ENCODE measurements at places on chromosomes 4 and X.

DNA sequence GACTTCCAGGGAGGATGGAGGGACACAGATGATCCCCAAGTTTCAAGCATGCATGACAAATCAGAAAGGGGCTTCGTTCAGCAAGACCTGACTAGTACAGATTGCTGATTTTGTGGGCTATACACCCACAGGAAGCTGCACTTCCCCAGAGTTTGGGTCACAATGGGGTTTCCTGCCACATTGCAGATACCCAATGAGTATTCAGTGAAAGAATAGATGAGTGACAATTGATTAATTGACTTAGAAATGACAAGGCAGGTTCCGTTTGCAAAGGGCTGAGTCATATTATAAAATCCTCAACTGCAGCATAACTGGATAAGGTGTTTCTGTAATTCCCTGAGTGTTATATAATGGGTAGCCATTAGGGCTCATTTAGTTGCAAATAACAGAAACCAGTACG, 146.6 kb upstream of the TBL1X start:
- no peak for DNase-seq

GRCh38 chr4:177461606-177462005, 19.4 kb upstream of the AGA start:
- no peak for DNase-seq

- no peak for DNase-seq
Observed at GRCh38 chr4:29278585-29278984, 1441.6 kb upstream of the PCDH7 start.

- no peak for DNase-seq
Observed at GRCh38 chrX:489820-490219, 103.1 kb upstream of the PPP2R3B start.

DNA sequence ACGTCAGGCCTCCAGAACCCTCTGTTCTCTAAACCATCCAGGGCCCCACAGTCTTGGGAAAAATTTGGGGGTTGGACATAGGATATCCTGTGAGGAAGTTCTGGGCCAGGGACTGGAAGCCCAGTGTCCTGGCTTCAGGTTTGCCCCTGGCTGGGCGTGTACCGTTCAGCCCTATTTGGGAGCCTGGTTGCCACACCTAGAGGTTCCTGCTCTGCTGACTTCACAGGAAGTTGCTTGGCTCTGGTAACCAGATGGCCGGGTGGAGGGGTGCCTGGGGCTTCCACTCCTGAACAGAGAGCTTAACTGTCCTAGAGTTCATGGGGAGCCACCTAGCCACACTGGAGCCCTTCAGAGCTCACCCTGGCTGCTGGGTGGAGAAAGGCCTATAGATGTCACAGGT, 1.1 kb downstream of the TAFAZZIN start:
- no peak for DNase-seq

GRCh38 chr4:37388681-37389365, 144.3 kb downstream of the NWD2 start:
- DNase-seq: no peak

DNA sequence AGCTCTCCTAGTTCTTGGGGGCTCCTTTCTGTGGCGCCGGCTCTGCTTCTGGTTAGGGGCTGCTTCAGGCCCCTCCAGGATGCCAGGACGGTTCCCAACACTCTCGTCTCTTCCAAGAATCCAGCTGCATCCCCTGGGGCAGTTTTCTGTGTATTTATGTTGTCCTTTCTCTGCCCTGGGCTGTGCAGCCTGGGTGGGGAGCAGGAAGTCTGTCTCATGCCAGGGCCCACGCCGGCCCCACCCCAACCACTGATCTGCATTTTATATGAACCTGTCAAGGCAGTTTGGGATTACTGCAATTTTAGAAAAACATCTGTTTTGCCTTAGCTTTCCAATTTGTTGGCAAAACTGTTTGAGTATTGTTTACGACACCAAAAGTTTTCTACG, 14.6 kb downstream of the CTBP1 start:
- no peak for DNase-seq

GRCh38 chr4:77911842-77912450, 49.3 kb downstream of the MRPL1 start:
- no peak for DNase-seq

DNA sequence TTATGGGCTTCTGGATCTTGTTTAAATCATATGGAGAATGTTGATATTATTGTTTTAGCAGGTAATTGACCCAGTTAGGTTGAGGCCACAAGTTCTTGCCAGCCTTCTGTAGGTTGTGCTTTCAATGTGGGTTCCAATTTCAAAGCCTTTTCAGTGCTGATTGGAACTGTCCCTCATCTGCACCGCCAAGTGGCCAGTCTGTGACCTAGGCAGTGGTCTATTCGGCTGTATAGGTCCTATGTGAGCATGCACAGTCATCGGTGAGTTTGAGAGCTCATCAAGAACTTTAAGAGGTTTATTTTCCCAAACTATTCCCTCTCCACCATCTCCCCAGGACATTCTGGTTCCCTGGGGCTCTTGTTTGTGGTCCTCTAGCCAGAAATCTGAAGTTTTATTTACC, 35.7 kb downstream of the DDX53 start:
- no peak for DNase-seq

DNA sequence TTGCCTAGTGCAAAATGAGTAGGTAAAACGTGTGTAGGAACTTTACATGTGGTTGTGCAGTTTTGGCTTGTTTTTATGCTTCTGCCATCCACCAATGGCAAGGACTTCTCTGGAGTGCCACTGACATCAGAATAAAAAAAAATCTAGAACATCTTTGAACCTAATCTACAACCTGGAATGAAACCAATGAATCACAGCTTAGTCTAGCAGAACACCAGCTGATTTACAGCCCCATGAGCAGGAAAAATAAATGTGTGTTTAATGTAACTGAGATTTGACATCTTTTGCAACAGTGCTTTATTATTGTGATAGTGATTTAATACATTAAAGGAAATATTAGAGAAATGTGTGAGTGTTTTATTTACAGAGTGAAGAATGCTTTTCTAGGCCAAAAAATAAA, 995.1 kb downstream of the PCDH7 start:
- no peak for DNase-seq

DNA sequence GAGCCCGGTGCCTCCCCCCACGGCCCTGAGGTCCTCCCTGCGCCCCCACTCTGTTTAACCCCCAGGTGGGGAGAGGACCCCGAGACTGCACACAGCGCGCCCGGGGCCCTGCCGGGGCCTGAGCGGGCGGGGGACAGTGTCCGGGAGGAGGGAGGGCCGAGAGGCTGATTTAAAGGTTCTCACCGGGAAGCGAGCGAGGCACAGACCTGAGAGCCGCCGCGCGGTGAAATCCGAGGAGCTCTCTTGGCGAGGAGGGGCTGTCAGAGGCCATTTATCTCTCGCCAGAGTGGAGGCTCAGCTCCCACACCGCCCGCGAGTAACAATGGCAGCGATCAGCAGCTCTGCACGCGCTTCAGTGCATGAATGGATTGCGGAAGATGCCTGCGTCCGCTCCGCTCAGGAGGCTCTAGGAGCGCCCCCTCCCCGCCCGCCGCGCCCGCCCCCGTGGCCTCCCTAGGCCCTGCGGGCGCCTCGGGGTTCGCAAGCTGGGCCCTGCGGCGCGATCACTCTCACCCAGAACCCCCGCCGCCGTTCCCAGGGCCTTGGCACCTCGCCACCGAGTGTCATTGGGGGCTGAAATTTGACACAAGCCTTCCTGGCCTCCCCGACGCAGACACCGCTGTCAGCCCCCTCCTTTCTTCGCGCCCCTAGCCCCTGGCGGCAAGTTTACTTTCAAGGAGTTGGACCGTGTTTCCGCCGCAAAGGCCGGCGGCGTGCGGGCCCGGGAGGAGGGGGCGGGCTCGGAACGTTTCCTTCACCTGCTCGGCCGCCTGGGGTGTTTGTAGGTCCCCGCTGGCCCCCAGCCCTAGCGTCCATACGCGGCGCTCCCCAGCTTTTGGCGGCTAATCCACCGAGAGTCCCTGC, 48.7 kb upstream of the BCOR start:
- DNase-seq: peak; percentile 6

DNA sequence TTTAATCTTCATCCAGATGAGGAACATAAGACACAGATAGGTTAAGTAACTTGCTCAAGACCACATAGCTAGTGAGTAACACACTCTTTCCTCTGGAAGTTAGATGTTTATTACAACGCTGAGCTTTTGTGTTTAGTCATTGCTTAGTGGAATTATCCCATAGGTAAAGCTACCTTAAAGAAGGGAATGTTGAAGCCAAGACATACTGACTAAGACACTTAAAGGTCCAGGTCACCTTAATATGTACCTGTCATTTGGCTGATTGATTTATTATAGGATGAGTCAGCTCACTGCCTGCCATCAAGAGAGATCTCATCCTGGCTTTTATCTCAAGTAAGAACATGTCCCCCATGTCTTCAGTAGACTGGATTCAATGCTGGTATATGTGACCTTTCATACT, 53.4 kb downstream of the KDR start:
- DNase-seq: no peak

GRCh38 chr4:147840838-147841738, 109.2 kb downstream of the ARHGAP10 start:
- DNase-seq: no peak

- peak; percentile 66 for DNase-seq
Observed at GRCh38 chr4:183443655-183444213, 702 bp upstream of the CDKN2AIP start.

DNA sequence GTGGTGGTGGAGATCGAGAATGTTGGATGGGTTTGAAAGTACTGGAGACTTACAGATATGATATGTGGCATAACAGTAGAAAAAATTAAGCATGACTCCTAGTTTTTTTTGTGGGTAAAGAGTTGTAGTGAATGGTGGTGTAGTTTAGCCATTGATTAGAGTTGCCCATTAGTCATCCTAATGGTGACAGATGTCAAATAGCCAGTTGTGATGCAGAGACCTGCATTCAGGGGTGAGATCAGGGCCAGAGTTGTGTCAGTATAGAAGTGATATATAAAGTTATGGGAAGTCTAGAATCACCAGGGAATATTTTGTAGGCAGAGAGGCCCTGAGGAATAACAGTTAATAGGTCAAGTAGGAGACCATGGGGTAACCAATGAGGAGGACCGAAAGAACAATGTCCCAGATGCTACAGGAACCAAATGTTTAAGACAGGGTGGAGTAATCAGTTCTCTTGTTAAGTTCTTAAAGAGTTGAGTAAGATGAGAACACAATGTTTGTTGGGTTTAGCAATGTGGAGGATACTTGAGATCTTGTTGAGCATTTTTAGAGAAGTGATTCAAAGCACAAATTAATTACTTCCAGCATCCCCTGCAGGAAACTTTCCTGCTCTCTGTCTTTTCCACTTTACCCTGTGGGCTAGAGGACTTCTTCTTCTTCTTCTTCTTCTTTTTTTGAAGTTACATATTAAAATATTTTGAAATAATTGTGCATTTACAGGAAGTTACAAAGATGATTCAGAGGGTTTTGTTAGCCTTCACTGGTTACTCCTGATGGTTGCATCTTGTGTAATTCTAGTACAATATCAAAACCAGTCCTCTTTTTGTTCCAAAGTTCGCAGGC, 13.3 kb downstream of the SGMS2 start:
- no peak for DNase-seq

GRCh38 chr4:42708625-42709024, 51.7 kb upstream of the ATP8A1 start:
- DNase-seq: no peak

DNA sequence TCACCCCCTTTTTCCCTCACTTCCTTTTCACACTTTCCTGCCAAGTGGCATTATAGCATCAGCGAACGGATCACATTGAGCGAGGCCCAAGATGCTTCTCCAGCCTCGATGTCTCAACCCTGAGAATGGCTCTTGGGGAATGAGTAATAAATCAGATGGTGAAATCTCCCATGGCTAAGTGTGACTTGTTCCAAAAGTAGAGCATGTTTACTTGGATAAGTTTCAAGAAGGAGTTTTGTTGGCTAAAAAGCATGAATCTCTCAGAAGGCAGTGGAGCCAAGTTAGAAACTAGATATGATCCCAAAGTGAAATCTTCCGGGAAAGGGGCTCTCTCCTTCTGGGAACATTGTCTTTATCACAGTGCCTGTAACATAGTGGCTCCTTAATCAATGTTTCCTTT, 316.3 kb downstream of the CAMK2D start:
- no peak for DNase-seq

DNA sequence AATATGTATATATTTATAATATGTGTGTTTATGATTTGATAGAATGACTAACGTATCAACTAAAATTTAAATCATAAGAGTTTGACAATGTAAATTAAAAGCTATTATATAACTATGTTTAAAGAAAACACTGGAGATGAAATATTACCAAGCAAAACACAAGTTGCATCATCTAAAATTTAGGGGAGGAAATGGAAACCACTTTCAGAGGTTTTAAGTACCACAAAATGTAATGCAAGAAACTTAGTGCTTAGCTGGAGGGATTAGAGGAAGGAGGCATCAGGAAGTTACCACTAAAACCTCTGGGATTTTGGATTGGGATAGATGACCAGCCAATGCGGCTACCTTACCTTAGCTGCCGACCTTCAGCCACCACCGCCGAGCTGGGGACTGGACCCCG, 1192.1 kb upstream of the PRKX start:
- DNase-seq: no peak

- no peak for DNase-seq
Observed at GRCh38 chr4:140133576-140133975, 20.4 kb downstream of the MAML3 start.

DNA sequence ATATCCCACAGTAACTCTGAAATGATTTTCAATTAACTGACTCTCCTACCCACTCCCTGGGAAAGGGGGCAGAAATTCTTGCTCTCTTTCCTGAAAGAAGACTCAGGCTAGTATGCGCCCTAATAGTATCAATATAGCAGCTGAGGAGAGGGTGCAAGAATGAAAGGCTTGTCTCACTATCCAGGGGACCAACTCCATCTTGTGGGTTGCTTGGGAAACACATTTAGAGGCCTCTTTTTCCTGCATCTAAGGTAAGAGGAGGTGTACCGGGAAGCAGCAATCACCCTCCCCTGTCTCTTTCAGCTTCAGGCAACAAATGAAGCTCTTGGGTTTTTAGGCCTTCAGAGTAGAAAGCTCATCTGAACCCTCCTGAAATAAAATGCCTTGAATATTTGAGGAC, 11.3 kb downstream of the TMEM255A start:
- DNase-seq: no peak

GRCh38 chr4:164783976-164784375, 30.0 kb downstream of the SMIM31 start:
- DNase-seq: no peak

DNA sequence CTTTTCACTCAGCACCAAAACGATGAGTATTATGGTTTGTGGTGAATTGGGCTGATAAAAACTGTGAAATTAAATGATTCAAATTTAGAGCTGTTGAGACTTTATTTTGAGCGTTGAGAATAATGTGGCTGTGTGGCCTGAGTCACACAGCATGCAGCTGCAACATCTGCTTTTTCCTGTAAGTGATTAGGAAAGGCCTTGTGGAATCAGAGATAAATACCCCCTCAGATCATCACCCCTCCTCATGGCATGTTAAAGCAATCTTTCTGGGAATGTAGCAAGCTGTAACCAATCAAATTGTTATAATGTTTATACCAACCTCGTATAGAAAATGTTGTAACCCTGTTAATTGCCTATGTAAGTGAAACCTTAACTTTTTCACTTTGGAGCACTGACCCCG, 90.0 kb upstream of the GRPR start:
- DNase-seq: no peak

- DNase-seq: no peak
Observed at GRCh38 chr4:179927473-179927872, 2315.7 kb upstream of the TENM3 start.

GRCh38 chr4:7397206-7398103, 37.3 kb downstream of the PSAPL1 start:
- DNase-seq: no peak

Data from G401 (cell line).